ENCODE measurements at places on chromosomes 5 and 9.

DNA sequence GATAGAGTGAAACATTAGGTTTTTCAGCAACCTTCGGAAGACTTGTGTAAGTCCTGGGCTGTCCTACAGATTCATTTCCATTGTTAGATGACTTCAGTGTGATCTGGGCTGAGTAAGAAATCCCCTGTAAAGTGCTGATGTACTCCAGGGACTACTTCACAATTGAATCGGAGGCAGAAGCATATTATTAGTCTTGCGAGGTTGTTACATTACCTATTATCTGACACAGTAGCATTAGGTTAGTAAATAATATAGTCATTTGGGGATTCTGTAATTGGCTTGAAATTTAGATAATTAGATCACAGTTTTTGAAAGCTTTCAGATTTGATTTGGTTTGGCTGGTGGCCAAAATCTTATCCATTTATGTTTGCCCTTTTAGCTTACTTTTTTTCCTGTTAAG, 62.4 kb downstream of the DMRT1 start:
- DNase-seq: no peak

- no peak for DNase-seq
These were observed 18.8 kb downstream of the IL4 start for GRCh38 chr5:132692632-132692967.

GRCh38 chr9:125745682-125746016, 1.5 kb upstream of the PBX3 start:
- no peak for DNase-seq

- no peak for DNase-seq
These were observed 1.6 kb upstream of the C5orf52 start for GRCh38 chr5:157669701-157670097.

DNA sequence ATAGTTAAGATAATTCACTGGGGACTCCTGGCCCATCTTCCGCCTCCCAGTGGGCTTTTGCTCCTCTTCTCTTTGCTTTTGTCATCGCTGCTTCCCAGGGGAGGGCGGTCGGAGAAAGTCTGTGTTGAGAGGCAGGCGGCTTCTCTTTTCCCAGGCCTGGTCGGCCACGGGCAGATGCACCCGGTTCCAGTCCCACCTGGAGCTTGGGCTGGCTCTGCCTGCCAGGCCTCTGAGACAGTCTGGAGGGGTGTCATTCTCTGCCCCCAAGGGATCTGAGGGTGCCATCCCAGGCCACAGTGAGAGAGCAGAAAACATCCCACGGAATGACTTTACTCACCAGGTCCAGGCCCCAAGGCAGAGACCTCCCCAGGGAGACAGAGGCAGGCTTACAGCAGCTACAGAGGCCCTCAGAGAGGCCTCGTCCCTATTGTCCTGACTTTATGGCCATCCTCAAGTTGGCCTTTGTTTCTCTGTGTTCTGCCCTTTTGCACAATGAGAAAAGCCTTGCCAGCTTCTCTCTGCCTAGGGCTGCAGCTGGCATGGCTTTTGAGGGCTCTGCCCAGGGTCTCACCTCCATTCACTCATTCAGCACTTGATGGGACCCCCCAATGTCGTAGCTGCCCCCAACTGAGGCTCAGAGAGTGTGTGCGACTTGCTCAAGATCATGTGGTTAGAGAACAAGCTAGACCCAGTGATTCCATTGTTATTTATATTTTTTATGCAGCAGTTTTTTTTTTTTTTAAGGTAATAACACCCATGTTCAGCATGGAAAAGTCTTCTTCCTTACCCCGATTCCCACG, 44.2 kb upstream of the BOD1 start:
- DNase-seq: no peak

DNA sequence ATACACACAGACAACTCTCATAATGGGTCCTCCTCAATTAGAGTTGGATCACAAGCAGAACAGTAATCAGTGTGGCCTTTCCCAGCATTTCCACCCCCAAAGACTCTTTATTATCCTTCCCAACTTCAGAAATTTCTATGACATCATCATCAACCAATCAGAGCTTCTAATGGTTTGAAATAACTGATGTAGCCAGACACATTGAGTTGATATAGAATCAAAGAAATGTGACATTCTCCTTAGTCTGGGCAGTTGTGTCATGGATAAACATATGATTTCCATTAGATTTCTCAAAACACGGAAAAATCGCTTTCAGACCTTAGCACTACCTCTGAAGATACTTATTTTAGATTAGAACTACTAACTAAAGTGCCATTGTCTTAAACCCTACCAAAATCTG, 75.7 kb upstream of the NFIB start:
- DNase-seq: no peak
